ENCODE measurements at places on chromosomes 12 and 14.

GRCh38 chr12:10466311-10466710, 13.1 kb upstream of the KLRC1 start:
- no peak for DNase-seq

DNA sequence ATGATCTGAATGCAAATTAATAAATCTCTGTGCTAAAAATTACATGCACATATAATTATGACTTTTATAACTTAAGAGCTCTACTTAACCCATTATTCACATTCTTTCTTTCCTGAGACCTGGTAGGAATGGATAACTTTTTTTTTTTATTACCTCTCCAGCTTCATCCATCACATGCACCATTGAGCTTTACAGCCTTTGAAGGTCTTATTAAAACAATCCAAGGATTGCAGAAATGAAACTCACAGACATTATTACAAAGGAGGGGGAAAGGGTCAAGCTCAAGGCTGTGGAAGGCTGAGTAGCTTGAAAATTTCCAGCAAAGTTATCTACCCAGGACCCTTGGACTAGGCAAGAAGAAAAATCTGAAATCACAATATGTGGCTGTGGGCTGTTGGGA, 202.5 kb upstream of the GRIP1 start:
- DNase-seq = no peak

DNA sequence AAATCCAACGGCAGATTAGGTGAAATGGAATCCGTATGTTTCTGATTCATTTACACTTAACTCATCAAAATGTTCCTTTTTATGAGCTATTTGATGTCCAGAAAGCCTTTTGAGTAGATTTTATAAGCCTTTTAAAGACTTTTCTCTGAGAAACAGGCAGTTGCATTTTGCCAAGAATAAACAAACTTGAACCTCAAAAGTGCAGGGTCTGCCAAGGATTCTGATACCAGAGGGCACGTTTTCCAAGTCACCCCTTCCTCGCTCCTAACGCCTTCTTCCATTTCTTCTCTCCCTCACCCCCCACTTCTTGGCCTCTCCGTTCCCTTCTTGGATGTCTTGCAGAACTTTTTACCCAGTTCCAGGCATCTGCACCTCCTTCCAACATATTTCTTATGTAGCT, 200.6 kb upstream of the TBX3 start:
- DNase-seq = no peak

DNA sequence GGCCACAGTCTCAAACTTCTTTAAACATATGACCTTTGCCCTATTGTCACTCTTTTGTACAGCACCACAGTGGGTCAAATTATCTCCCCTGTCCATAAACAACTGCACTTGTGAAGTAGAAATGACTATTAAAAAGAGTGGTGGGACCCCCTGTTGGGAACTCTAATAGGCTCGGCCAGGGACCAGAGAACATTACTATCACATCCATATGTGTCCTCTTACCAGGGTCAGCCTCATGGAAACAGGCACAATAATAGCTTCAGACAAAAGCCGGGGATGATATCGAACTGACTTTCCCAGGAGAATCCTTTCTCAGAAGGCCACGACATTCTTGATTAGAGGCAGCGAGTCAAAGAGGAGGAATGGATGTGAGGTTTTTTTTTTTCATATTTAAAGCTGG, 96.6 kb downstream of the NKX2-1 start:
- no peak for DNase-seq

All from cortex of kidney (tissue), 1 donor.